Renal pelvis (tissue), 12 donors: ENCODE measurements at places on chromosomes 2 and 18.

DNA sequence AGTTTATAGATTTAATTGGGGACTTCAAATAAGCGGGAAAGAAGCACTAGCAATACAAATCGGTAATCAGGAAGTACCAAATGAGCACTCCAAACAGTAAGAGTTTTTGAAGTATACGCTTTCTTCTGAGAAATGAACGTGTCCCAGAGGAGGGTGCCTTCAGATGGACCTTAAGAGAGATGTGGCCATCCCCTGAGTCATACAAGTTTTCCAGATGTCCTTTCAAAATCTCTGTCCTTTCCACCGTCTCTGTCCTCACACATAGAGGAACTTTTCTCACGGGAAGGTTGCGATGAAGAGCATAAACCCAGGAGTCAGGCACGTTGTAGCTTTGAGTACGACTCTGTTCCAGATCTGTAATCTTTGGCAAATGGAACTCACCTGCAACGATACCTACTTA, 1.7 kb upstream of the SMAD2 start:
- DNase-seq = no peak

- no peak for DNase-seq
These were observed 38.3 kb upstream of the DNMT3A start for GRCh38 chr2:25380023-25380422.

DNA sequence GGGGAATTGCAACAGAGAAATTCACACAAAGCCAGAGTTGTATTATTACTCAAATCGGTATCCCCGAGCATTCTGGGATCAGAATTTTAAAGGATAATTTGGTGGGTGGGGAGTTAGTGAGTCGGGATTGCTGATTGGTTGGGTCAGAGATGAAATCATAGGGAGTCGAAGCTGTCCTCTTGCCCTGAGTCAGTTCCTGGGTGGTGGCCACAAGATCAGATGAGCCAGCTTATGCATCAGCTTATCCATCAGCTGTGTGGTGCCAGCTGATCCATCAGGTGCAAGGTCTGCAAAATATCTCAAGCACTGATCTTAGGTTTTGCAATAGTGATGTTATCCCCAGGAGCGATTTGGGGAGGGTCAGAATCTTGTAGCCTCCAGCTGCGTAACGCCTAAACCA, 34.3 kb upstream of the ITM2C start:
- DNase-seq = no peak

DNA sequence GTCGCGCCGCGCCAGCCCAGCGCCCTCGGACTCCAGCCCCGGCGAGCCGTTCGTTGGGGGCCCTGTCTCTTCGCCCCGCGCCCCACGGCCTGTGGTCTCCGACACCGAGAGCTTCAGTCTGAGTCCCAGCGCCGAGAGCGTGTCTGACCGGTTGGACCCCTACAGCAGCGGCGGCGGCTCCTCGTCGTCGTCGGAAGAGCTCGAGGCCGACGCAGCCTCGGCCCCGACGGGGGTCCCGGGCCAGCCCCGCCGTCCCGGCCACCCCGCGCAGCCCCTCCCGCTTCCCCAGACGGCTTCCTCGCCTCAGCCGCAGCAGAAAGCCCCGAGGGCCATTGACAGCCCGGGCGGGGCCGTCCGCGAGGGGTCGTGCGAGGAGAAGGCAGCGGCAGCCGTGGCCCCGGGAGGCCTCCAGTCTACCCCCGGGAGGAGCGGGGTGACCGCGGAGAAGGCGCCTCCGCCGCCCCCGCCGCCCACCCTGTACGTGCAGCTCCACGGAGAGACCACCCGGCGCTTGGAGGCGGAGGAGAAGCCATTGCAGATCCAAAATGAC, 1.4 kb downstream of the PHLPP1 start:
- DNase-seq = peak; percentile 48

- DNase-seq = no peak
These were observed 195.0 kb downstream of the GCA start for GRCh38 chr2:162538967-162539366.

DNA sequence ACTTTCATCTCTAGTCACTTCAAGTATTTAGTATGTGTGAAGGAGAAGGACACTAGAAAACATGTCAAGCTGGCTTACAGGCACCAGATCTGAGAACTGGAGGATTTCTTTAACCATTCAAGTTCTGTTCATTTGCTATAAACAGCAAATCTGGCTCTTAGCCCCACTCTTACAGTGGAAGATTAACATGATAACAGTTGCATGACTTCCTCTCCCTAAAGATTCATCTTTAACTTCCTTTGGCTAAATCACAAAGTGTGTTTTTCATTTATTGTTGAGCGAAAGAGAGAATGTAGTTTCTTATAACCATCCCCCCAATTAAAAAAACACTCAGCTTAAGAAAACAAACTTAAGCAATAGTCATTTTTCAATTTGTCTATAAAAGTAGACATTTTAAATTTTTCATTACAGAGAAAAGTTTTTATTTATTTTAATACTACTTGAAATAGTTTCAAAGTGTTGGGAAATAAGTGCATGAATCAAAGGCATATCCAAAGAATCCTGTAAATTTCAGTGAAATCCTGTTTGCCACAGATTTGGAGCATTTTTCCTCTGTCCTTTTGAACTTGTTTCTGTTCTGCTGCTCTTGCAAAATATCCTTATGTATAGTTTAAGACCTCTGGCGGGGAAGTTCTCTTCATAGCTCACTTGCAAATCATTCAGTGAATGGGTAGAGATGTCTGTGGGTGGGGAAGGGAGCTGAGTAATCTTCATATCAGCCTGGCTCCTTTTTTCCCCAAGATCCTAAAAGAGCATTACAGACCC, 241.0 kb upstream of the RBBP8 start:
- DNase-seq = peak; percentile 36
